Memory B cell (primary cell): ENCODE measurements at places on chromosomes 2 and 18.

- peaks cover 14% of the 10 kb centered on the region for H3K4me1 ChIP-seq
- no peaks in the 10 kb centered on the region for H3K27me3 ChIP-seq
- H3K36me3 ChIP-seq: peaks cover 33% of the 10 kb centered on the region
- no peak for DNase-seq
These were observed 396.2 kb downstream of the ARHGAP15 start for GRCh38 chr2:143525402-143525860.

DNA sequence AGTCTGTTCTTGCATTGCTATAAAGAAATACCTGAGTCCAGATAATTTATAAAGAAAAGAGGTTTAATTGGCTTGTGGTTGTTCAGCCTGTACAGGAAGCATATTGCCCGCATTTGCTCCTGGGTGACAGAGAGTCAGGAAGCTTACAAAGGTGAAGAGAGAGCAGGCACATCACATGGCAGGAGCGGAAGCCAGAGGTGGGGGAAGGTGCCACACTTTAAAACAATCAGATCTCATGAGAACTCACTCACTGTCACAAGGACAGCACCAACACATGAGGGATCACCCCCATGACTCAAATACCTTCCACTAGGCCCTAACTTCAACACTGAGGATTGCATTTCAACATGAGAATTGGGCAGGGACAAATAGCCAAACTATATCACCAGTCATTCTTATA, 124.8 kb upstream of the COL5A2 start:
- H3K27ac ChIP-seq: no peak overlapping the region
- H3K4me3 ChIP-seq: no peak overlapping the region
- H3K4me1 ChIP-seq: no peaks in the 10 kb centered on the region

DNA sequence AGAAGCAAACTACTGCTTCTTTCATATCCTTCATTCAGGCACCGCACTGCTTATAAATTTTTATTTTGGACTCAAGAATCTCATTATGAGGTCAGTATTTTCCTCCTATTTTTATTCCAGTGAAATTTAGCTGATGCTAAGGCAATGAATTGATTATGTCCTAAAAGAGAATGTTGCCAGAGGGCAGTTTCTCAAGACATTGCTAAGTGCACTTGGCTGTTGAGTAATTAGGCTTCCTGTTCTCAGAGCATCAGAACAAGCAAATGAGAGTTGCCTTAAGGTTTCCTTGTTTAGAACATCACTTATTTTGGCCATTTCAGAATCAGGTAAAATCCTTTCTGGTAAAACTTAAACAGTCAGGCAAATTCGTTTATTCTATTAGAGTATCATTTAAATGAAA, 548.6 kb upstream of the ZEB2 start:
- no peaks in the 10 kb centered on the region for H3K36me3 ChIP-seq
- no peak for DNase-seq
- H3K27me3 ChIP-seq: peaks cover 1% of the 10 kb centered on the region
- H3K27ac ChIP-seq: no peak overlapping the region

DNA sequence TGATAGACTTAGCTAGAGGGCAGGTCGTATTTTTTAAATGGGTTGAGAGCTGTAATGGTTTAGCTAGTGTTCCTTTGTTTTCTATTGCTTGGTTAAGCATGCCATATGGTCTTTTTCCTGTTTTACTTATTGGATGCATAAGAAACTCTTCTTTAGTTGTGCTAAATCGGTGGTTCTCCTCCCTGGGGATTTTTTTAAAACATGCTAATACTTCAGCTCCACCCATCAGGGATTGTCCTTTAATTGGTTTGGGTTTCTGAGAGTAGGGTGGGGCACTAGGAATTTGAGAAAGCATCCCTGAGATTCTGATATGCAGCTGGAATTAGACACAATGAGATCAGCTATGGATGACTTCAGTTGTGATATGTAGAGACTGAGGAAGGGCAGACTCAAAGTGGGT, 497.2 kb downstream of the THSD7B start:
- DNase-seq: no peak
- H3K27ac ChIP-seq: no peak overlapping the region
- no peaks in the 10 kb centered on the region for H3K4me1 ChIP-seq
- H3K36me3 ChIP-seq: no peaks in the 10 kb centered on the region

DNA sequence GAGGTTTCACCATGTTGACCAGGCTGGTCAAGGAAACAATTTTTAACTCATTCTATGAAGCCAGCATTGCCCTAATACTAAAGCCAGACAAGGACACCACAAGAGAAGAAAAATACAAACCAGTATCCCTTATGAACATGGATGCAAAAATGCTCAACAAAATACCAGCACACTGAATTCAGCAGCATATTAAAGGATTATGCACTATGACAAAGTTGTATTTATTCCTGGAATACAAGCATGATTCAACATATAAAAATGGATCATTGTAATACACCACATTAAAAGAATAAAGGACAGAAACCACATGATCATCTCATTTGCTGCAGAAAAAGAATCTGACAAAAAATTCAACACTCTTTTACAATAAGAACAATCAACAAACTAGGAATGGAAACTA, 138.7 kb downstream of the RAB3GAP1 start:
- H3K4me3 ChIP-seq: no peak overlapping the region
- peaks cover 19% of the 10 kb centered on the region for H3K36me3 ChIP-seq
- no peaks in the 10 kb centered on the region for H3K27me3 ChIP-seq
- no peak for DNase-seq
- no peaks in the 10 kb centered on the region for H3K4me1 ChIP-seq

- H3K27ac ChIP-seq: no peak overlapping the region
- H3K4me1 ChIP-seq: peaks cover 5% of the 10 kb centered on the region
- peaks cover 2% of the 10 kb centered on the region for H3K36me3 ChIP-seq
- H3K4me3 ChIP-seq: no peak overlapping the region
These were observed 129.3 kb downstream of the METTL4 start for GRCh38 chr18:2442006-2442405.

- H3K27ac ChIP-seq: no peak overlapping the region
- no peaks in the 10 kb centered on the region for H3K4me1 ChIP-seq
- DNase-seq: no peak
- peaks cover 13% of the 10 kb centered on the region for H3K27me3 ChIP-seq
- H3K4me3 ChIP-seq: no peak overlapping the region
These were observed 129.3 kb upstream of the CCDC150 start for GRCh38 chr2:196510246-196510645.

- no peak within 1 kb of the TSS for H3K4me3 ChIP-seq
- DNase-seq: no peak
- H3K36me3 ChIP-seq: no peaks in the 10 kb centered on the region
- H3K4me1 ChIP-seq: peaks cover 8% of the 10 kb centered on the region
- no peak within 1 kb of the TSS for H3K27ac ChIP-seq
These were observed at the start of gene PRSS56 for GRCh38 chr2:232519581-232520438. Gene PRSS56 (plus strand): TSS chr2:232520388. CDS start chr2:232520599, 211 bp downstream.

GRCh38 chr2:123912171-123912570, 112.9 kb upstream of the CNTNAP5 start:
- H3K4me3 ChIP-seq: no peak overlapping the region
- H3K27ac ChIP-seq: no peak overlapping the region
- H3K4me1 ChIP-seq: no peaks in the 10 kb centered on the region
- DNase-seq: no peak
- H3K36me3 ChIP-seq: no peaks in the 10 kb centered on the region

GRCh38 chr2:26934335-26934724, 36.1 kb upstream of the MAPRE3 start:
- no peak for DNase-seq
- no peak overlapping the region for H3K4me3 ChIP-seq
- no peaks in the 10 kb centered on the region for H3K4me1 ChIP-seq
- peaks cover 13% of the 10 kb centered on the region for H3K27me3 ChIP-seq
